ENCODE measurements at places on chromosomes 12 and 14. TPM values are rescaled to one million over a fixed set of nuclear protein-coding genes. Genes with fewer than 3 reads are reported as not detected.
A peak's percentile ranks its signal among the peaks of the same experiment; 100 is the strongest.

Gene CMTM5
- total RNA-seq, result not detected

DNA sequence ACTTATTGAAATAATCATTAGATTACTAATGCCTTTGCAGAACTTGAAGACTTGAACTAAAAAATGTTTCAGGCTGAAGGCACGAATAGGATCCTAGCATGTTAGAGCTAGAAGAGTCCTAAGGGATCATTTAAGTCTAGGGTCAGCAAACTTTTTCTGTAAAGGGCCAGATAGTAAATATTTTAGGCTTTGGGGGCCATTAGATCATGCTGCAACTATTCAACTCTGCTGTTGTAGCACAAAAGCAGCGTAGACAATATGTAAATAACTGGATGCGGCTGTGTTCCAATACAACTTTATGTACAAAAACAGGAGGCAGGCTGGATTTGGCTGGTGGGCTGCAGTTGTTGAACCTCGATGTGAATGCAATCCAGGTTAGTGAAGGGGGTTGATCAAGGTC is 221.7 kb downstream of the ATP23 start:
- H3K4me1 ChIP-seq, result no peaks in the 10 kb centered on the region
- no peak for DNase-seq
- no peak overlapping the region for H3K27ac ChIP-seq
- no peaks in the 10 kb centered on the region for H3K27me3 ChIP-seq
- no peaks in the 10 kb centered on the region for H3K36me3 ChIP-seq
- H3K4me3 ChIP-seq, result no peak overlapping the region

- H3K4me3 ChIP-seq, result peak overlapping the region; percentile 60
- H3K4me1 ChIP-seq, result peaks cover 25% of the 10 kb centered on the region
- H3K27me3 ChIP-seq, result peaks cover 8% of the 10 kb centered on the region
- no peaks in the 10 kb centered on the region for H3K36me3 ChIP-seq
Measured at GRCh38 chr14:104967386-104968152, 10.6 kb downstream of the AHNAK2 start.

Gene GPX2
- total RNA-seq, result not detected

DNA sequence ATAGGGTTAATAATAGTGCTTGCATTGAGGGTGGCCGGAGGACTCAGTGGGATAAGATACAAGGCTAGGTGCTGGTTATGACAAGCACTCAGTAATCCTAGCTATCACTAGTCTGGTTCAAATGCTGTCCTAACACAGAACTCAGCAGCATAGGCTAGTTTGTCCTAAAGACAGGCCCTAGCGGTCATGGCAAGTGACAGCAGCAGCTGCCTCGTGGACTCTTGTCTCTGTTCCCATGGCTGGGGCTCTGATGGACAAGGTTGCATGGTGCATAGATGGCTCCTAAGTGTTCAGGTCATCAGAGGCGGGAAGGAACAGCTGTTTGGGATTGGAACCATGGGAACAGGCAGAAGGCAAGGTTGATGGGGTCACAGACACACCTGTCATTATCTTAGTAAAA is 42.4 kb upstream of the IGF1 start:
- H3K27ac ChIP-seq, result no peak overlapping the region
- no peaks in the 10 kb centered on the region for H3K36me3 ChIP-seq
- H3K4me1 ChIP-seq, result no peaks in the 10 kb centered on the region
- no peak for DNase-seq

Gene AMN
- total RNA-seq, result not detected

DNA sequence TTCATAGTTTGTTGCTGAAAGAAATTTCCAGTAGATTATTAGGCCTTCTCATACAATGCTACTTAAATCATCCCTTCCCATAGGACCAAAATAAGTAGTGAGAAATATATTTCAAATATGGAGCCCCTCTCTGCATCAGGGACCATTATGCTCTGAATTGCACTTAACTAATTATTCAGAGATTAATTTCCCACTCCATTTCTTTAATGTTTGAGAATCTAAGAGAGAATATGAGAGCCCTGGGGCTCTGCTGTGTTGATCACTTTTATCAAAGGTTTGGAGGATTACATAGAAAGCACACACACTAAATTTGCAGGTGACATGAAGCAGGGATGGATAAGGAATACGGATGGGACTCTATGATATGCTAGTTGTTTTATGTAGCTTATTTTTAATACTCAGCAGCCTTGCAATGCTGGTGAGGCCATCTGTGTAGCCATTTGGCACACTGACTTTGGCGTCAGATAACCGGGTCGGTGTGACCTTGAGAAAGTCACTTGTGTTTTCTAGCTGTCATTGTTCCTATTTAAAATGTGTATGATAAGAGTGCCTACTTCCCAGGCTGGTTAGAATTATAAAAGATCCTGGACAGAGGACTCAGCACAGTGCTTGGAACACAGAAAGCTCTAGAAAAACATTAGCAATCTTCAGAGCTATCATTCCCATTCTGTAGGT is 49.9 kb upstream of the FBXO21 start:
- no peak for DNase-seq
- H3K36me3 ChIP-seq, result no peaks in the 10 kb centered on the region
- no peak overlapping the region for H3K4me3 ChIP-seq

DNA sequence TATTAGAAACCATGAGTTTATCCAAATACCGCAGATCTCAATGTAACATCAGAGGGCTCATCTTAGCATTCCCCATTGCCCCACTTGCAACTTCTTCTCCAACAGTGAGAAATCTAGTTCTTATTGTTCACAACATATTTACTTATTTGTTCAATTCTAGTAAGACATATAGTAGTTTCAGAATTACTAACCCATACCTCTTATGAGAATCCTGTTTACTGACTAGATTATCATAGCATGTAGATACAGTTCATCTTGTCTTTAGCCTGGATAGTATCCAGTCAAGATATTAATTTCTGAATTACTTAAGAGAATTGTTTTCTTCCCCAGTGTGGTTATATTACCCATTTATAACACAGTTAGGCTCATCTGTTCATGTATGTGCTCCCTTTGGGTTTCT is 80.6 kb downstream of the NIN start:
- peaks cover 72% of the 10 kb centered on the region for H3K36me3 ChIP-seq
- H3K4me3 ChIP-seq, result no peak overlapping the region
- no peak overlapping the region for H3K27ac ChIP-seq
- H3K4me1 ChIP-seq, result no peaks in the 10 kb centered on the region

Gene IFT43
- 42.4 TPM for total RNA-seq

GRCh38 chr12:47554046-47554653 is 151.7 kb downstream of the RPAP3 start:
- H3K4me3 ChIP-seq, result no peak overlapping the region
- no peak overlapping the region for H3K27ac ChIP-seq
- no peaks in the 10 kb centered on the region for H3K4me1 ChIP-seq
- no peaks in the 10 kb centered on the region for H3K27me3 ChIP-seq
- DNase-seq, result no peak

DNA sequence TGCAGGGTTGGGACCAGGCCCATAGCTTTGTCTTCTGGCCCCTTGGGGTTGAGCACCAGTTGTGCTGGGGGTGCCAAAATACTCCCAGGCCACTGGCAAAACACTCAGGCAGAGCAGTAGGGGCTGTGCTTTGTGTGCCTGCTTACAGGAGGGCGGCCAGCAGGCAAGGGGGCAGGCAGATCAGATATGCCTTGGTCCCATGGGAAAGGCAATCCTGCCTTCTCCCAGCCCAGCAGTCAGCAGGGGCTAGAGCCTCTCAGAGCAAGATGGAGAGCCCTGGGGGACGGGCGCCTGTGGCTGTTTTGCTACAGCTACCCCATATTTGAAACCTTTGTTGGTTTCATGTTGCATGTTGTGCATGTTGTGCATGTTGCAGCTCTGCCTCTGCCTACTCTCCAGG is 36.2 kb upstream of the TMX1 start:
- no peaks in the 10 kb centered on the region for H3K36me3 ChIP-seq
- no peaks in the 10 kb centered on the region for H3K27me3 ChIP-seq
- DNase-seq, result no peak
- H3K4me1 ChIP-seq, result no peaks in the 10 kb centered on the region
- H3K27ac ChIP-seq, result no peak overlapping the region

GRCh38 chr14:74531467-74531866 is 37.9 kb downstream of the ISCA2 start:
- peaks cover 6% of the 10 kb centered on the region for H3K4me1 ChIP-seq
- H3K27me3 ChIP-seq, result no peaks in the 10 kb centered on the region
- peaks cover 35% of the 10 kb centered on the region for H3K36me3 ChIP-seq

Gene IL23A
- total RNA-seq, result 0.23 TPM

DNA sequence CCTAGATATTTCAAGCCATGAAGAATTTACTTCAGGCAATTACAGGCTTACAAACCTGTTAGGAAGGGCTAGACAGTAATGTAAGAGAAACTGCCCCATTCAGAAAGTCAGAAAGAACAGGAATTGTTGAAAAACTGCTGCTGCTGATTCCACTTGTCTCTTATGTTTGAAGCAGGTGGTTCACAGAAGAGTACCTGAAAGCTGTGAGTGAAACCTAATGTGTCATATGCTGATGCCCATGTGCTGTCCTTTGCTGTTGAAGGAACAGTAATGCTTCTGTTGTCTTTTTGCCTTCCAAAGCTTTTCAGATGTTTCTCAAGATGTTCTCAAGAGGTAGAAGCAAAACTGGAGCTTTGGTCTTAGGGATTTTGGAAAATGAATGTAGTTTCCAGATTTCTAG is 39.0 kb downstream of the MNAT1 start:
- H3K4me3 ChIP-seq, result no peak overlapping the region
- DNase-seq, result no peak
- no peak overlapping the region for H3K27ac ChIP-seq
- H3K36me3 ChIP-seq, result no peaks in the 10 kb centered on the region
- H3K4me1 ChIP-seq, result no peaks in the 10 kb centered on the region

GRCh38 chr14:57221931-57222330 is 46.8 kb downstream of the EXOC5 start:
- H3K27ac ChIP-seq, result no peak overlapping the region
- H3K4me1 ChIP-seq, result no peaks in the 10 kb centered on the region
- peaks cover 54% of the 10 kb centered on the region for H3K36me3 ChIP-seq
- DNase-seq, result no peak
- no peaks in the 10 kb centered on the region for H3K27me3 ChIP-seq

Gene LTBP2
- 19.1 TPM for total RNA-seq

Gene SLC10A1
- not detected for total RNA-seq

DNA sequence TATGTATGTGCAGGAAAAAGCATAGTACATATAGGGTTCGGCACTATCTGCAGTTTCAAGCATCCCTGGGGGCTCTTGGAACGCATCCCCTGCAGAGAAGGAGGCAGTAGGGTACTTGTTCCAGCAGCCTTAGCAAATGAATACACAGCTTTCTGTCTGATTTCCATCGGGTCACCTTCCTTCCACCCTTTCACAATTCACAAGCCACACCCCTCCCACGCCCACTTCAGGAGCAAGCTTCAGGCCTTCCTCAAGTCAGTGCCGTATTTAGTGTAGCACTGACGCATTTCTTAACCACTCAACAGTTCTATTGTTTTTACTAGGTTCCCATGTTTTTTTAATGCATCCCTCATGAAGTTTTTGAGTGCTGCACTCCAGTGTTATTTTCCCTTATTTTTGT is 64.2 kb downstream of the CLMN start:
- no peak overlapping the region for H3K4me3 ChIP-seq
- no peak overlapping the region for H3K27ac ChIP-seq
- H3K27me3 ChIP-seq, result no peaks in the 10 kb centered on the region
- H3K4me1 ChIP-seq, result peaks cover 27% of the 10 kb centered on the region

DNA sequence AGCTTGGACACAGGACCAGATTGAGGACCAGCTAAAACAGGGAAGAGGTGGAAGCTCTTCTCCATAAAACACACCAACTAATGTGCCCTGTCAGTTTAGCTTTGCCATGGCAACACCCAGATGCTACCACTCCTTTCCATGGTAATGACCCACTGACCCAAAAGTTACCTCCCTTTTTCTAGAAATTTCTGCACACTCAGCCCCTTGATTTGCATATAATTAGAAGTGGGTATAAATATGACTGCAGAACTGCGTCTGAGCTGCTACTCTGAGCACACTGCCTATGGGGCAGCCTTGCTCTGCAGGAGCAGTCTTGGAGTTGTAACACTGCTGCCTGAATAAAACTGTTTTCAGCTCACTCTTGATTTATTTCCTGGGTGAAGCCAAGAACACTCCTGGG is 3.2 kb upstream of the TDG start:
- H3K27me3 ChIP-seq, result no peaks in the 10 kb centered on the region
- DNase-seq, result no peak
- peaks cover 3% of the 10 kb centered on the region for H3K4me1 ChIP-seq

Gene BIN2
- total RNA-seq, result 0.81 TPM

DNA sequence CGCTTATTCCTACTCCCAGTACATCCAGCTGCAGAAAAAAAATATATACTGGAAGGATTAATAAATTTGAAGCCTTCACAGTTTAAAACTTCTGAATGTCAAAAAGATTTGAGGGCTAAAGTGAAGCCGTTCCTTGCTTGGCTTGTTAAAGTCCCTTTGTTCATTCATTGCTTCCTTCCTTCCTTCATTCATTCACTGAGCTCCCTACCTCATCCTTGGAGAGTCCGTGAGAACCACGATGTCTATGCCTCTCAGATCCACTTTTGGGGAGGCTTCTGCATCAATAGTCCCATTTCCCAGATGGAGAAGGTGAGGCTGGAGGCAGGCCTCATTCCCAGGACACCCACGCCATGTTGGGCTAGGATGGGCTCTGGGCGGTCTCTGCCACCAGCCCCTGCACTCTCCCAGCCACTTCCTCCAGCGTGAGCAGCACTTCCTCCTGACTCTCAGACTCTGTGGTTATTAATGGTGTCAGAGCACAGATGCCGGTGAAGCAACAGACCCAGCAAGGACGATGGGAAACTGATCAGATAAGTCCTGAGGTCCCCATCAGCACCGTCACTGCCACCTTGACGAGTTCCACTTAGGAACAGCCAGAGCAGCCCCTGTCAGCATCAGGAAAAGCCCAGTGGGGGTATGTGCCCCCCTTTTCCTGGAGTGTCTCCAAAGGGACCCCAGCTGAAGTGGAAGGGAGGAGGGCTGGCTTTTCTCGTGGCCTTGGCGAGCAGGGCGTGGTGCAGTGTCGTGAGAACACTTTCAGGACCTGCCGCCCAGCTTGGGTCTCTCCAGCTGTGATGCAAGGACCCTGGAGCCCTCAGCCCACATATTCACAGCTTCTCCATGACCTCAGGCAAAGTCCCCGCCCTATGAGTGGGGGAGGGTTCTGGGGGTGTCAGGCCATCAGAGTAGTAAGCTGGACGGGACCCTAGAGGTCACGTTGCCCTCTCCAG is 21.2 kb downstream of the ASB2 start:
- H3K27ac ChIP-seq, result peak overlapping the region; percentile 56
- H3K4me3 ChIP-seq, result no peak overlapping the region
- no peak for DNase-seq
- H3K27me3 ChIP-seq, result no peaks in the 10 kb centered on the region
- H3K36me3 ChIP-seq, result peaks cover 5% of the 10 kb centered on the region
- peaks cover 65% of the 10 kb centered on the region for H3K4me1 ChIP-seq

- H3K27me3 ChIP-seq, result no peaks in the 10 kb centered on the region
- H3K4me1 ChIP-seq, result peaks cover 34% of the 10 kb centered on the region
- no peaks in the 10 kb centered on the region for H3K36me3 ChIP-seq
Measured at GRCh38 chr12:131049549-131050339, 96.0 kb downstream of the ADGRD1 start.

DNA sequence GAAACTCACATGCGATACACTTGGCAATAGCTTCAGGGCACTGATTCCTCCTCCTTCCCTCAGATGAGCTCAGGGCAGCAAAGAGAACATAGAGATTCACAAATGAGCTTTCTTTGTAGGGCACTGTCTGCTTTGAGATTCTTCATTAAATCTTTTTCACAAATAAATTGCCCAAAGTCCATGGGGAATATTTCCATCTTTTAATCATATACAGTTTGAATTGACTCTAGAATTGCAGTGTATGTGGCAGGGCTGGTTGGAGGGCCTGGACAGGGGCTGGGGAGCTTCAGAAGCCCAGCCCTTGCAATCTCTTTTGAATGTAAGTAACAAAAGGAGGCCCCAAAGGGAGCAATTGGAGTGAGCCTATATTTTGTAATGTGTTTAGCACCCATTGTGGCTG is 197.5 kb downstream of the NOVA1 start:
- H3K27me3 ChIP-seq, result no peaks in the 10 kb centered on the region
- H3K4me3 ChIP-seq, result no peak overlapping the region
- H3K4me1 ChIP-seq, result no peaks in the 10 kb centered on the region
- no peak overlapping the region for H3K27ac ChIP-seq
- no peak for DNase-seq

Gene STRAP
- total RNA-seq, result 120 TPM

Data from heart right ventricle (tissue), 16 donors.